ENCODE measurements at places on chromosomes 13 and 19. TPM values are rescaled to one million over a fixed set of nuclear protein-coding genes. Genes with fewer than 3 reads are reported as not detected.

DNA sequence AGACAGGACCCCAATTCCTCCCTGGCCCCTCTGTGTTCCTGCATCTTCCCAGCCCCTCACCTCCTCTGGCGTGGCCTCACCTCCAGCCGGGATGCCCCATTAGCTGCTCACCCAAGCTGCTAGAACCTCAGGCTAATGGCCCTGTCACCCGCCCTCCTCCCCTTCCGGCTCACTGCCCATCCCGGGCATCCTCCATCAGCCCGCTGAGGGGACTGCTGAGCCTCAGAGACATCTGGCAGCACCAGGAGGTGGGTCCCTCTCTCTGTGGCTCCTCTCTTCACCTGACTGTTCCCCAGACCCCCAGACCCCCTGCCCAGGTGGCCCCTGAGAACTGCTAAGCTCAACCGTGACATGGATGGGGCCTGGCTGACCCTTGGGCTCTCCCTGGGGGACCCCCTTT lies 2.9 kb downstream of the FFAR1 start:
- H3K27me3 ChIP-seq, result peaks cover 15% of the 10 kb centered on the region
- H3K27ac ChIP-seq, result no peak overlapping the region
- H3K36me3 ChIP-seq, result no peaks in the 10 kb centered on the region
- DNase-seq, result no peak

DNA sequence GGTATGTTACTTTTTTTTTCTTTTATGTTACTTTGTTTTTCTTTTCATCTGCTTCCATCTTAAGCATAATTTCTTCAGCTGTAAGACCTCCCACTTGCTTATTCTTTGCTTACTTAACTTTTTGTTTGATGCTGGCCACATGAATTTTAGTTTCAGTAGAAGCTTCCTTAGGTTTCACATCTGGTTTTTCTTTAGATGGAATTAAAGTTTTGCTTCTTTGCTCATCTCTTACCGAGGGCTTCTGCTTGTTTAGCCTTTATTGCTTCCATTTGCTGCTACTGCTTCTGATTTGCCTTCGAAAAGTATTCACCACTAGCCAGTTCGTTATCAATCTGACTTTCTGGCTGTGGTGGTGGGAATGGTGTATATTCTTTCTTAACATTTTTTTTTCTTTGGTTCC lies 90.9 kb downstream of the GJA3 start:
- H3K4me3 ChIP-seq, result no peak overlapping the region
- H3K27ac ChIP-seq, result no peak overlapping the region
- peaks cover 30% of the 10 kb centered on the region for H3K36me3 ChIP-seq
- no peaks in the 10 kb centered on the region for H3K27me3 ChIP-seq

- H3K36me3 ChIP-seq, result no peaks in the 10 kb centered on the region
- H3K4me3 ChIP-seq, result no peak overlapping the region
- no peaks in the 10 kb centered on the region for H3K27me3 ChIP-seq
These were observed 74.7 kb downstream of the GADD45B start for GRCh38 chr19:2550431-2551171.

GRCh38 chr13:51025245-51025905 lies 85.7 kb downstream of the C13orf42 start:
- peaks cover 7% of the 10 kb centered on the region for H3K27me3 ChIP-seq
- no peak overlapping the region for H3K4me3 ChIP-seq
- no peaks in the 10 kb centered on the region for H3K4me1 ChIP-seq
- no peak overlapping the region for H3K27ac ChIP-seq
- no peaks in the 10 kb centered on the region for H3K36me3 ChIP-seq

- H3K27me3 ChIP-seq, result no peaks in the 10 kb centered on the region
- H3K4me1 ChIP-seq, result peaks cover 11% of the 10 kb centered on the region
- H3K36me3 ChIP-seq, result no peaks in the 10 kb centered on the region
- H3K4me3 ChIP-seq, result no peak overlapping the region
These were observed 26.1 kb downstream of the IER2 start for GRCh38 chr19:13176345-13176744.

DNA sequence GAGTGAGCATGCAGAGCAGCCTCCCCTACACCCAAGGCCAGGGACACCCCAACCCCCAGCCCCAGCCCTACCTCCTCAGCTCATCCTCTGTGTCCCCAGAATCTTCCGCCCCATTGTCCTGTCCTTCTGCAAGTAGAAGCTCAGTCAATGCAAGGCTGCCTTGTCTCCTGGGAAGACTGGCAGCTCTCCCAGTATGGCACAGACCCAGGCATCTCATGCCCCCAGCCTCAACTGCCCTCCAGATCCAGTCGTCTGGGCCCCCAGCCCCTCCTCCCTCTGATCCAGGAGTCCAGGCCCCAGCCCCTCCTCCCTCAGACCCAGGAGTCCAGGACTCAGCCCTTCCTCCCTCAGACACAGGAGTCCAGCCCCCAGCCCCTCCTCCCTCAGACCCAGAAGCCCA lies 13.0 kb downstream of the ZNF575 start:
- no peak overlapping the region for H3K27ac ChIP-seq
- DNase-seq, result no peak
- H3K36me3 ChIP-seq, result peaks cover 34% of the 10 kb centered on the region
- no peaks in the 10 kb centered on the region for H3K27me3 ChIP-seq
- no peaks in the 10 kb centered on the region for H3K4me1 ChIP-seq

- H3K4me3 ChIP-seq, result no peak overlapping the region
- H3K27ac ChIP-seq, result no peak overlapping the region
- peaks cover 21% of the 10 kb centered on the region for H3K27me3 ChIP-seq
- no peaks in the 10 kb centered on the region for H3K36me3 ChIP-seq
- H3K4me1 ChIP-seq, result peaks cover under 1% of the 10 kb centered on the region
These were observed 3.8 kb downstream of the GARIN5B start for GRCh38 chr19:55358943-55359908.

GRCh38 chr19:28126135-28126898 lies 1086.6 kb downstream of the UQCRFS1 start:
- no peaks in the 10 kb centered on the region for H3K4me1 ChIP-seq
- H3K27ac ChIP-seq, result no peak overlapping the region
- no peak overlapping the region for H3K4me3 ChIP-seq
- H3K36me3 ChIP-seq, result no peaks in the 10 kb centered on the region
- H3K27me3 ChIP-seq, result no peaks in the 10 kb centered on the region

DNA sequence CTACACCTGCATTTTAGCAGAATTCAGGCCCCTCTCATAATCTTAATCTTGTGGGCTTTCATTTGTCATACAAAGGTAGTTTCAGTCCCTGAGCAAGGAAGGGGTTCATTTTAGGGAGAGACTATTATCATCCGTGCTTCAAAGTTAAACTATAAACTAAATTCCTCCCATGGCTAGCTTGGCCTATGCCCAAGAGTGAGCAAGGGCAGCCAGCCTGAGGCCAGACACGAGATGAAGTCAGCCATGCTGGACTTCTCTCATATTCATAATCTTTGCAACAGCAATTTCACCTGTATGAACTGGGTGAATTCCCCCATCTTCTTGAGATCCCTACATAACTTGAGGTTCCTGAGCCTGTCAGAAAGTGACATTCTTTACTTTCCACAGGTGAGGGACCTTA lies 13.0 kb downstream of the ERICH4 start:
- DNase-seq, result peak; percentile 4
- no peaks in the 10 kb centered on the region for H3K4me1 ChIP-seq
- H3K27ac ChIP-seq, result no peak overlapping the region
- no peaks in the 10 kb centered on the region for H3K36me3 ChIP-seq
- no peaks in the 10 kb centered on the region for H3K27me3 ChIP-seq

DNA sequence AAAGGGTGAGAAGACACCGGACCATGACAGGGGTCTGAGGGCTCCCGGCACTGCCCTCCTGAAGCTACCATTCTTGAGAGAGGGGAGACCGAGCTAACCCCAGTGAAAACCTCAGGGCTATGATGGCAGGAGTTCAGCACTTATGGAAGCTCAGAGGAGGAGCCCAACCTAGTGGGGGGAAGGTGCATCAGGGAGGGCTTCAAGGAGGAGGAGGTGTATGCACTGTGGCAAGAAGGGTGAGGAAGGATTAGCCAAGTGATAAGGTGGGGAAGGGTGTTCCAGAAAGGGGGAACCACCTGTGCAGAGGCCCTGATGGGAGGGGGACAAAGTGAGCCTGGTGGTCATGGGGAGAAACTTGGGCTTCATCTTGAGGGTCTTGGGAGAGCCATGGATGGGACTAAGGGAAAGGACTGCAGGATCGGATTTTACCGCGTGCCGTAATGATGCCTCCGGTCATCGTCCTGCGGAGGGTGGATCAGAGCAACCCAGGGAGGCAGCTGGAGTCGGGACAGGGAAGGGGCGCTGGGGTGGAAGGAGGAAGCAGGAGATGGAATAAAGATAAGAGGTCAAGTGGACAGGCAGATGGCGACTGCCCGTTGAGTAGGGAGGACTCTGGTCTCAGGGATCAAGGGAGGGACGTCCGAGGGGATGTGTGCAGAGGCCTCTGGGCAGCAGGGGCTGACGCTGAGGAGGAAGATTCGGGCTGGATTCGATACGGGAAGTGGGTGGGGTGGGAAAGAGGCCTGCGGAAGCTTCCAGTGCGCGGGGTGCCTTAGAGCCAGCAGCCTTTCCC lies 13.3 kb upstream of the PSMD8 start:
- no peak for DNase-seq
- H3K4me3 ChIP-seq, result peak overlapping the region; percentile 66
- H3K27me3 ChIP-seq, result peaks cover 44% of the 10 kb centered on the region
- H3K4me1 ChIP-seq, result no peaks in the 10 kb centered on the region
- no peak overlapping the region for H3K27ac ChIP-seq

DNA sequence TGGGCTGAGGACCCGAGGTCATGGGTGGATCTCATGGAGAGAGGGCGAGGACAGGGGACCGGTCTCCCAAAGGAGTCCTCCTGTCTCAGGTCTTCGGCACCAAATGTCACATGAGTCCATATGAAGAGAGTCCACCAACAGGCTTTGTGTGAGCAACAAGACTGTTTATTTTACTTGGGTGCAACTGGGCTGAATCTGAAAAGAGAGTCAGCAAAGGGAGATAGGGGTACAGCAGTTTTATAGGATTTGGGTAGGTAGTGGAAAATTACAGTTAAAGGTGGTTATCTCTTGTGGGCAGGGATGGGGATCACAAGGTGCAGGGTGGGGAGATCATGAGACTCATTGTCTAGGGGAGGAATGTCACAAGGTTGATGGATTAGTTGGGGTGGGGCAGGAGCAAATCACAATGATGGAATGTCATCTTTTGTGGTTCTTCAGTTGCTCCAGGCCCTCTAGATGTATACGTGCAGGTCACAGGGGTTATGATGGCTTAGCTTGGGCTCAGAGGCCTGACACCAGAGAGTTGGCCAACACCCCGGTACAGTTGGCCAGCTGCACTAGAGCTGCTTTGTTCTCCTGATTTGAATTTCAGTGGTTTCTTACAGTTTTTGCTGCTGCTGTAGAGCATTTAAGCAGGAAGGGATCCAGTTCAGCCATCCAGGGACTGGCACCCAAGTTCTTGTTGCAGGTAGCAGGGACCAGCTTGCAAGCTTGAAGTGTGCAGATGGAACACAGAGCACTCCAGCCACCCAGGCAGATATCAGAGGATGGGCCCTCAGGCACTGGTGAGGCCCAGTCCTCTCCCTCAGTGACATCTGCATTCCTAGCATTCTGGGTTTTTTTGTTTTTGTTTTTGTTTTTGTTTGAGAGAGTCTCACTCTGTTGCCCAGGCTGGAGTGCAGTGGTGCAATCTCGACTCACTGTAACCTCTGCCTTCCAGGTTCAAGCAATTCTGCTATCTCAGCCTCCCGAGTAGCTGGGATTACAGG lies 26.4 kb upstream of the IGFL1 start:
- H3K36me3 ChIP-seq, result no peaks in the 10 kb centered on the region
- H3K27ac ChIP-seq, result no peak overlapping the region
- no peak for DNase-seq
- H3K27me3 ChIP-seq, result peaks cover 46% of the 10 kb centered on the region
- no peaks in the 10 kb centered on the region for H3K4me1 ChIP-seq

GRCh38 chr19:21474671-21475181 lies 30.7 kb upstream of the ZNF429 start:
- H3K27ac ChIP-seq, result no peak overlapping the region
- H3K4me1 ChIP-seq, result no peaks in the 10 kb centered on the region
- H3K27me3 ChIP-seq, result no peaks in the 10 kb centered on the region
- H3K36me3 ChIP-seq, result no peaks in the 10 kb centered on the region
- peak; percentile 31 for DNase-seq

GRCh38 chr13:32208860-32209259 lies 106.3 kb downstream of the ZAR1L start:
- H3K4me3 ChIP-seq, result no peak overlapping the region
- peaks cover 31% of the 10 kb centered on the region for H3K4me1 ChIP-seq
- DNase-seq, result no peak
- peaks cover 8% of the 10 kb centered on the region for H3K36me3 ChIP-seq
- no peak overlapping the region for H3K27ac ChIP-seq

GRCh38 chr19:42521346-42522030 lies 6.8 kb downstream of the CEACAM1 start:
- H3K27me3 ChIP-seq, result peaks cover 16% of the 10 kb centered on the region
- no peak overlapping the region for H3K4me3 ChIP-seq
- H3K27ac ChIP-seq, result no peak overlapping the region
- no peaks in the 10 kb centered on the region for H3K4me1 ChIP-seq
- H3K36me3 ChIP-seq, result no peaks in the 10 kb centered on the region
- no peak for DNase-seq

DNA sequence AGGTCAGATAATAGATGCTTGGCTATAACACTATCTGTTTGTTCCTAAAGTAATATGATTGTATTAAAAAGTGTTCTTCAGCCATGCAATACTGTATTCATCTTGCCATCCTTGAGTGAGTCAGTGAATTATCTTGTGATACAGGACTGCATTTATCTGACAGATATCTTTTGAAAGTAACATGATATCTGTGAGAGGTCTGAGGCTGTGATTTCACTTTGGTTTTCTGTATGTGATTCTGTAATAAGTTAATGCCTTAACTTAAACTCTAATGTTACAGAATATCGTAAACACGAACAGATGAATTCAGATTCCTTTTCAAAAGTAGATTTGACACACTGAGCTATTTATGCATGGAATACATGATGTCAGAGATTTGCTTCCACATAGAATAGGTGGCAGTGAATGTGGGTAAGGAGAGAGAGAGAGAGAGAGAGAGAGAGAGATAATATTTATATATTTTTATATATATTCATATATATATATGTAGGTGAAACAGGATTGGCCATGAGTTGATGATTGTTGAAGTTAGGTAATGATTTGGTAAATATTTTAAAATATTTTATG lies 97.9 kb upstream of the RNF113B start:
- 0 out of 2 replicates have a peak, but pooled peaks cover 1% of the 10 kb centered on the region for H3K36me3 ChIP-seq
- no peaks in the 10 kb centered on the region for H3K27me3 ChIP-seq
- H3K4me3 ChIP-seq, result no peak overlapping the region
- DNase-seq, result peak; percentile 87
- peak overlapping the region; percentile 75 for H3K27ac ChIP-seq

DNA sequence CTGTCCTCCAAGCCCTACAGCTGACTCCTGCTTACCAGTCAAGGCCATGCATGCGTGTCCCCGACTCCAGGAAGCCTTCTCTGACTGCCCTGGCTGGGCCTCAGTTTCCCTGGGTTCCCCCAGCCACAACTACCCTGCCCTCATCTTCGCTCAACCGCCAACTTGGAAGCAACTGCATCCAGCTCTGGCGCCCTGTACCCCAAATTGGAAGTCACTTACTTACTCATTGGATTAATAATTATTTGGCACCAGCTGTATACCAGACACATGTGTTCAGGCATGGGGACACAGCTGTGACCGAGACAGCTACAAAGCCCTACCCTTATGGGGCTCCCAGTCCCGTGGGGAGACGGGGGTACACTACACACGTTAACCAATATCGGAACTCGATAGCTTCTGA lies 10.9 kb upstream of the SEMA6B start:
- no peaks in the 10 kb centered on the region for H3K36me3 ChIP-seq
- no peak for DNase-seq
- no peak overlapping the region for H3K27ac ChIP-seq
- no peaks in the 10 kb centered on the region for H3K27me3 ChIP-seq

Gene ZNF418
- 4.2 TPM for total RNA-seq

Gene TEX101
- total RNA-seq, result not detected

Gene ZNF83
- total RNA-seq, result 42.8 TPM

Gene NLRP4
- not detected for total RNA-seq

Gene IL11
- total RNA-seq, result 14.3 TPM

Gene PABPC3
- total RNA-seq, result under 0.01 TPM

Gene ZSCAN4
- total RNA-seq, result not detected

Gene DYRK1B
- total RNA-seq, result 2.7 TPM

Gene TPTE2
- total RNA-seq, result not detected

Data from IMR-90 (cell line).